ENCODE measurements at places on chromosomes 1 and 21. TPM values are rescaled to one million over a fixed set of nuclear protein-coding genes. Genes with fewer than 3 reads are reported as not detected.

DNA sequence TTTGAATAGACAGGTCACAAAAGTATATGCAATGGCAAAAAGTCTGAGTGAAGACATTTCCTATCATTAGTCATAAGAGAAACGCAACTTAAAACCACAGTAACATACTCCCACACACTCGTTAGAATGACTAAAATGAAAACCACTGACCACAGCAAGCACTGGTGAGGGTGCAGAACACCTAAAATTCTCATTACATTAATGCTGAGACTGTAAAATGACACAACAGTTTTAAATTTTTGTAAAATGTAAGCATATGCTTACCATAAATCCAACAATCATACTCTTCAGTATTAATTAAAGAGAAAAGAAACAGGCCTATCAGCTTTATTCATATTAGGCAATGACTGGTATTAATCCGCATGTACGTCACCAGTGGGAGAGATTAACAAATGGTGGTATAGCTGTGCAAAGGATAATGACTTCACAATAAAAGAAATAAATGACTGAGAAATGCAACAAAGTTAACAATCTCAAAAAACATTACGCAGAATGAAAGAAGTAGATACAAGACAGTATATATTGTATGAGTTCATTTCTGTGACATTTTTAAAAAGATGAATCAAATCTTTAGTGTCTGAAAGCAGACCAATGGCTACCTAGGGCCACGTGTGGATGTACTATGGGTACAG is 253.5 kb downstream of the AKT3 start:
- DNase-seq: no peak

Gene SPATA17
- 36.5 TPM for total RNA-seq

Gene ARHGAP29
- 34.7 TPM for total RNA-seq

- no peak for DNase-seq
Measured at GRCh38 chr1:63618011-63618410, 24.8 kb downstream of the PGM1 start.

Gene IL19
- not detected for total RNA-seq

GRCh38 chr1:159869607-159870006 is 7.2 kb upstream of the VSIG8 start:
- no peak for DNase-seq

Gene CLK2
- 52.8 TPM for total RNA-seq

DNA sequence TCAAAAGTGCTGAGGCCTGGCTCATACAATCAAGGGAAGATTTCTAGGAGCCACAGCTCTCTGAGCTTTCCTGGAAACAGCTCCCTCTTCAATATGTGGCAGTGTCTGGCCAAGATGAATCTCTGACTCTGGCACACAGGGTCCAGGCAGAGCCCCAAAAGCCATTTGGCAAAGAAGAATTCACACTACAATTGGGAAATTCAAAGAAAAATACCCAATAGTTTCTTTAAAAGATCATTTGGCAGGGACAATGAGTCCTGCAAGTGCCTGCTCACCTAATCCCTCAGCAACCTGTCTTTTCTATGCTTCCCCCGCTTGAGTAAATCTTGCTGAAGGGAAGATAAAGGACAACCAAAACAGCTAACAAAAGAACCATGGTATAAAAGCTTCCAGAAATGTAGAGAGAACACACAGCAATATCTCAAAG is 124.6 kb downstream of the TGFBR3 start:
- DNase-seq: no peak

GRCh38 chr1:17661546-17662157 is 93.5 kb upstream of the ACTL8 start:
- DNase-seq: peak; percentile 84

Gene GPATCH4
- total RNA-seq: 21.6 TPM

DNA sequence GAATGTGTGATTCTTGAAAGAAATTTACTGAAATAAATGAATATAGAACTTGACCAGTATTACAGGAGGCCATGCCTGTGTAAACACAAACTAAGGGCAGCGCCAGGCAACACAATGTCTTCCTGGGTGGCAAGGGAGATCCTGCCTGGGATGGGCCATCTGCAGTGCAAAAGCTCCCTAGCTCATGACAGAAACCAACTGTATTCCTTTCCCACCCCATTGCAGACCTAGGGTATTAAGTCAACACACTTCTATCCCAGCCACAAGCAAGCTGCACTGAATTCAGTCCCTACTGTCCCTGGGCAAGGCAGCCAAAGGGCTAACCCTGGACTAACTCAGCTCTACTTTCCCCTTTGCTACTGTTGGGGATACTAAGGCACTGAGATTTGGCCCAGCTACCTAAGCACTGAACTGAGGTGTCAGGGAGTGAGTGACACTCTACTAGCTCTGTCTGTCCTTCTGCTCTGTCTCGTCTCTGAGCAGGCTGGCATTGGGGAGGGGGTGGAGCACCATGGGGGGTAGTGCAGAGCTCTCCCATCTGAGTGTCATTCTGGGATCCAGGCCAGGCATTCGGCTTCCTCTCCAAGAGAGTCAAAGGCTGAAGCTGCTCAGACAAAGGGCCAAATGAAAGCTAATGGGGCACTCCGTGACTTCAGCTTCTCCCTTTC is 2.5 kb downstream of the INKA2 start:
- peak; percentile 80 for DNase-seq

Gene FNDC5
- 16.3 TPM for total RNA-seq
